CD4-positive, alpha-beta T cell treated with Interleukin-15 for 4 hours (primary cell): ENCODE measurements at places on chromosomes 11 and 22.

GRCh38 chr11:67413266-67413849, 2.1 kb upstream of the CARNS1 start:
- no peak for DNase-seq

DNA sequence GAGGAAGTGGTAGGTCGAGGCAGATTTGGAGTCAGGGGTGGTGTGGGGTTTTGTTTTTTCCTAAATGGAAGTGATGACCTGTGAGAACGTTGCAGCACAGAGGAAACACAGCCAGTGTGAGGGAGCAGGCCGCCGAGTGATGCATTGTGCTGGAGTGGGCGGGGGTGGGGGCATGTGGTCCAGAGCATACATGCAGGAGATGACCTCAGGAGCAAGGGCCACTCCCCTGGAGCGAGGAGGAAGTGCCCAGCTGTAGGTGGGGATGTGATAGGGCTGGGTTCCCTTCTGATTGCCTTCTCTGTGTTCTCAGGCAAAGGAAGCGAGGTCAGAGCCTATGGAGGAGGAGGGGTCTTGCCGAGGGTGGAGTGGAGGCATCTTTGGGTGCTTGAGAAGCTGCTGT, 81.4 kb downstream of the PPP6R3 start:
- DNase-seq: no peak

DNA sequence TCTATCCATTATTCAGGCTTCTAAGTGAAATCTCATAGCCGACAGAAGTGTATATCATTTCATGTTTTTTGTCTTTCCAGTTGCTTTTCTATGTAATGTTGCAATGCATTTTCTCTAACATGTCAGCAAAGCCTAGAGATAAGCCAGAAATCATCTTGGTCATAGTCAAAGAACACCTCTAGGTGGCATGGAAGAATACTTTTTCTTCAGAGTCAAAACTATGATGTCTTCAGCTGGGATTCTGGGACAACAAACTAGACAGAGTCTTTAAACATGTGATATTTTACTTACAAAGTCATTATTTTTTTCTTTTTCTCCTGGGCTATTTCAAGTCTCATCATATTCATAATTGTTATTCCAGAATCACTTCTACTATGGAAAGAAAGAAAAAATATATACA, 4.4 kb downstream of the GAS2 start:
- DNase-seq: no peak

GRCh38 chr11:4543561-4543960, 1.4 kb upstream of the OR52M1 start:
- DNase-seq: no peak

- no peak for DNase-seq
These were observed 927.9 kb downstream of the OPCML start for GRCh38 chr11:132604431-132604830.

- no peak for DNase-seq
These were observed 49.3 kb upstream of the CD44 start for GRCh38 chr11:35089666-35090065.

DNA sequence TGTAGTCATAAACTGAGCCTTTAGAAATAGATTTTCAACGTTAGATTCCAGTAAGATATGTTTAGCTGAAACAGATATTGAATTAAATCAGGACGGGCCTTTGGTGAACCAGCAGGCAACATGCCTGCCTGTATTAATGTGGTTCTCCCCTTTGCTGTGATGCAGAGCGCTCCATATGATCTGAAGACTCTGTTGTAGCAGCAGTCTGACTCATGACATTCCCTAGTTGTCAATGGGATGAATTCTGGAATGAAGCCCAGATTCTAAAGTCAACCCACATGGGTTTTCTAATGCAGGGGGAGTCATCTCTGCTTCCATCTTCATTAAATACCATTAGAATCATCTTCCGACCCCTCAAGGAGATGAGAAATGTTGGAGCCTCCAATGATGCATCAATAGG, 864.5 kb downstream of the NTM start:
- DNase-seq: no peak

- no peak for DNase-seq
These were observed 58.5 kb downstream of the LRRC74B start for GRCh38 chr22:21104126-21104691.

DNA sequence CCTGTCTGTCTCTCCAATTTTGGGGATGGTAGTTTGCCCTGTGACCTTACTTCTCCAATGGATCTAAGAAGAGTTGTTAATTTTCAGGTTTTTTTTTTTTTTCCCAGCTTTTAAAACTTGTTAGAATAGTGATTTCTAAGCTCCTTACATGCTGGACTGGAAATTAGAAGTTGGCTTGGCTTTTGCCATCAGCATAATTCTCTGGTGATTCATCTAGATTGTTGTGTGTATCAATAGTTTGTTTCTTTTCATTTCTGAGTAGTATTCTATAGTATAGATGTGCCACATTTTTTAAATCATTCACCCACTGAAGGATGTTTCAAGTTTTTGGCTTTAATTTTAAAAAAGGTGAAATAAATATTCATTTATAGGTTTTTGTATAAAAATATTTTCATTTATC, 51.4 kb downstream of the ADAMTS15 start:
- no peak for DNase-seq

DNA sequence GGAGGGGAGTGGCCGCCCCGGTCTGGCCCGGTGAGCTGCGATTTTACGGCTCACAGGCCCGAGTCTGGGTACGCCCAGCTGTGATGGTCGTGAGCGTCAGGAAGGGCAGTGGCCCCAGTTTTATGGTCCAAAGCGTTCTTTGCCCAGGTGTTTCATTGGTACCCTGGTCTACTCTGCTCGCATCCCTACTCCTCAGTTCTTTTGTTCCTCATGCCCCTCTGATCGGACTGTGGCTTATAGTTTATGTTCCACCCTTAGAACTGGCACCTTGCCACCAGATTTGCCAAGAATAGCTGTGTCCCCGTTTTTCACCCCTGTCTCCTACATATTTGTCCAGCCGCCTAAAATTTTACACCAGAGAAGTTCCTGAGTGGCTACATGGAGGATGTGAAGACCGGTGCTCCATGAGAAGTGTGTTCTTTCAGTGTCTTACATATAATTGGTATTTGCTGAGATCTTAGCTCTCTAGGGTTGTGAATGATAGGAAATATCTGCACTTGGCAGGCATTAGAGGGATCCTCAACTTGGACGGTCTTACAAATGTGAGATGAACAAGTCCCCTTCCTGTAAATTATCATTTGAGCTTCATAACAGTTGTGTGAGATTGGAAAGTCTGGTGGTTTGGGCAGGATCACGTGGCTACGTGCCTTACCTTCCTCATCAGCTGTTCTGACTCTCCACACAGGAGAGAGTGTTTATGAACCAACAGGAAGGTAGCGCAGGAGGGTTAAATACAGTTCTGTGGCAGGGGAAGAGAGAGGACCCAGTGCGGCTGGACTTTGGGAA, 1.1 kb downstream of the PANX1 start:
- DNase-seq: peak; percentile 17

GRCh38 chr11:94650756-94651155, 83.6 kb downstream of the PIWIL4 start:
- no peak for DNase-seq

DNA sequence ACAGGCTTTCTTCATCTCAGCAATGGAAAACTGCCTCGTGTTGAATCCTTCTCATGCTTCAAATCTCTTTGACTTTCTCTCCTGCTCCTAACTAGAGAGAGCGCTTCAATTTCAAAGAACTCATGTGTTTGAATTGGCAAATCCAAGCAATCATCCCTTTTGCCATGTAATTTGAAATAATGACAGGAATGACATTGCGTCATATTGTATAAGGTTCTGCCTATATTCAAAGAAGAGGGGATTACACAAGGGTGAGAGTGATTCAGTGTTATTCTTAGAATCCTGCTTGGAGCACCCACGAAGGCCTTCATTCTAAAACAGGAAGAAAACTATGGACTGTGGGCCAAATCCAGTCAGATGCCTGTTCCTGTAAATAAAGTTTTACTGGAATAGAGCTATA, 720.6 kb downstream of the JRKL start:
- no peak for DNase-seq

DNA sequence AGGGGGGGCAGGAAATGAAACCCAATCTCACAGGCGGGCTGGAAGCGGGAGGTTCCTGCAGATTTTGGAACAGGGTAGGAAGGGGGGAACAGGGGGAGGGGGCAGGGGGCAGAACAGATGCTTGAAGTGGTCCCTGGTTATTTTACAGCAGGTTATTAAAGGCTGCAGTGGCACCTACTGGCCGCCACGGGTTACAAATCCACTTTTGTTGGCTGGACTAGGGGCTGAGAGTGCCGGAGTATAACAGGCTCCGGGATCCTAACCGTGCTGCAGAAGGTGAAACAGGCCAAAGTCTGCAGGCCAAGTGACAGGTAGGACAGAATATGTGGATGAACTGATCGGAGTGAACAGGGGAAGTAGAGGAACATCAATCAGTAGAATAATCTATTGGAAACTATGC, 2.5 kb downstream of the ROBO3 start:
- DNase-seq: no peak

DNA sequence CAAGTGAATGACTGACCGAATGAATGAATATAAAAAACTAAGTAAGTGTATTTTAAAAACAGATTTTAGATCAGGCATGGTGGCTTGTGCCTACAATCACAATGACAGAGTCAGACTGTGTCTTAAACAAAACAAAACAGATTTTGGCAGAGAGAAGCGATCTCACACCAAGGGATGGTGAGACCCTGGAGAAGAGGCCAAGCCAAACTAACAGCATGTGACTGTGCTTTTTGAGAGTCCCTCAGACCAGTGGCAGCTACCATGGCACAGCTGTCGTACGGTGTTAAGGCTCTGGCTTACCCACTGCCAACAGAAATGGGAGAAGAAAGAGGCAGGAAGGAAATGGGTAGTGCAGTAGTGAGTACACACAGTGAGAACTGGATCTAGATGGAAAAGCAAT, 60.6 kb downstream of the SGSM3 start:
- no peak for DNase-seq

- peak; percentile 94 for DNase-seq
These were observed 61.5 kb downstream of the ENDOD1 start for GRCh38 chr11:95150956-95151684.

- DNase-seq: no peak
These were observed 14.2 kb downstream of the P2RY6 start for GRCh38 chr11:73286240-73286810.

- no peak for DNase-seq
These were observed 21.3 kb upstream of the KRTAP5-6 start for GRCh38 chr11:1675536-1676228.

- DNase-seq: no peak
These were observed 468.0 kb downstream of the OPCML start for GRCh38 chr11:133064152-133064877.

GRCh38 chr11:12838463-12839123, 164.4 kb downstream of the TEAD1 start:
- no peak for DNase-seq
